ENCODE measurements at places on chromosomes 1 and 21. TPM values are rescaled to one million over a fixed set of nuclear protein-coding genes. Genes with fewer than 3 reads are reported as not detected.

DNA sequence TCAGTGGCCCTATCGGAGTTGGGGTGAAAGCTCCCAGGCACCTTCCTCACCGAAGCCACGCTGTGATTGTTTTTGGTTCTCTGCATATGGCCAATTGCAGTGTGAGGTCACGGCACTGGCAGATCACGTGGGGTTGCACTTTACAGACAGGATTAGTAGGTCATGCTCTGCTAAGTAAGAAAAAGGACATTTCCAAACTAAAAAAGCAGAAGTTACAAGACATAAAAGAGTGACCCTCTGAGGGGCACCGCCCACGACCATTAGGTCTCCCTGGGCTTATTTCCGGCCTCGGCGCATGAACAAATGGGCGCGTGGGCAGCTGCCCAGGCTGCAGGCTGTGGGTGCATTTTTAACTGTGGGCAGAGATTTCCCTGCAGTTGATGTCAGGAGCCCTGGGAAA lies 2.0 kb downstream of the CAPN9 start:
- no peak for DNase-seq
- H3K4me3 ChIP-seq, result no peak overlapping the region
- H3K4me1 ChIP-seq, result peaks cover 4% of the 10 kb centered on the region
- no peaks in the 10 kb centered on the region for H3K36me3 ChIP-seq
- H3K27me3 ChIP-seq, result no peaks in the 10 kb centered on the region

Gene KAZN
- 29.1 TPM for total RNA-seq

- H3K4me3 ChIP-seq, result no peak overlapping the region
- DNase-seq, result peak; percentile 60
- no peak overlapping the region for H3K27ac ChIP-seq
- H3K27me3 ChIP-seq, result no peaks in the 10 kb centered on the region
- H3K36me3 ChIP-seq, result no peaks in the 10 kb centered on the region
Measured at GRCh38 chr1:46166521-46167462, 8.1 kb upstream of the TSPAN1 start.

- DNase-seq, result peak; percentile 30
- peaks cover 20% of the 10 kb centered on the region for H3K4me1 ChIP-seq
- H3K4me3 ChIP-seq, result no peak overlapping the region
- no peaks in the 10 kb centered on the region for H3K36me3 ChIP-seq
- H3K27ac ChIP-seq, result peak overlapping the region; percentile 15
Measured at GRCh38 chr1:222817529-222817928, 2.7 kb downstream of the DISP1 start.

- H3K27ac ChIP-seq, result no peak overlapping the region
- no peaks in the 10 kb centered on the region for H3K4me1 ChIP-seq
- DNase-seq, result no peak
- no peaks in the 10 kb centered on the region for H3K36me3 ChIP-seq
- H3K4me3 ChIP-seq, result no peak overlapping the region
Measured at GRCh38 chr1:169517558-169518186, 31.9 kb upstream of the SLC19A2 start.

Gene LCE1C
- not detected for total RNA-seq

- H3K36me3 ChIP-seq, result no peaks in the 10 kb centered on the region
- H3K4me1 ChIP-seq, result no peaks in the 10 kb centered on the region
- no peak overlapping the region for H3K4me3 ChIP-seq
Measured at GRCh38 chr1:43321331-43321891, 16.2 kb upstream of the MPL start.

Data from adrenal gland (tissue), 19 donors.